ENCODE measurements at places on chromosomes 2 and 18. TPM values are rescaled to one million over a fixed set of nuclear protein-coding genes. Genes with fewer than 3 reads are reported as not detected.

DNA sequence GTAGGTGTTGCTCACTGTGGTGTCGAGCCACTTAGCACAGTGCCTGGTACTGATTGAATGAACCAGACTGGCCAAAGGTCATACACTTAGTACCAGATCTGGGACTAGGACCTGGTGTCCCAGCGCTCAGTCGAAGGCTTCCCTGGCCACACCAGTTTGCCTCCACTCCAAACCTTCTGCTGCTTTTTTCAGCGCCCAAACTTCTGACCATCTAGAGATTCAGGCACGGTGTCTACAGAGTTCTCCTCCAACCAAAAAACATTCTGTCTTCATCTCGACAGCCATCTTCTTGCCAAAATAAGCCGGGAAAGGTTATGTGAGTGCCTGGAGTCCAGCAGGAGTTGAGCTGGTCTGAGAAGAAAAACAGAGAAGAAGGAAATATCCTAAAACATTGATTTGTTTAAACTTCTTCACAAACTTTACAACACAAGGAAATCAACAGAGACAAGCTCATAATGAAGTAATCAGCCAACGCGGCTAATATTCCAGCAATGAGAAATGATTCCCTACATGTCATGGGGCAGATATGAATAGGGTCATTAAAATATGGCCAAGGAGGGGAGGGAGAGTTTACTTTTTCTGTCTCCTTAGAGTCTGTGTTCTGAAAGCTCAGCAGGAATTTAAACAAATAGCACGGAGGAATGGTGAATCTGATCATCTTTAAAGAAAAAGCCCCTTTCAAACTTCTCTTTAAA is 2.3 kb upstream of the GLI2 start:
- DNase-seq = no peak

- no peak for DNase-seq
Measured at GRCh38 chr2:164438490-164439205, 182.6 kb downstream of the GRB14 start.

DNA sequence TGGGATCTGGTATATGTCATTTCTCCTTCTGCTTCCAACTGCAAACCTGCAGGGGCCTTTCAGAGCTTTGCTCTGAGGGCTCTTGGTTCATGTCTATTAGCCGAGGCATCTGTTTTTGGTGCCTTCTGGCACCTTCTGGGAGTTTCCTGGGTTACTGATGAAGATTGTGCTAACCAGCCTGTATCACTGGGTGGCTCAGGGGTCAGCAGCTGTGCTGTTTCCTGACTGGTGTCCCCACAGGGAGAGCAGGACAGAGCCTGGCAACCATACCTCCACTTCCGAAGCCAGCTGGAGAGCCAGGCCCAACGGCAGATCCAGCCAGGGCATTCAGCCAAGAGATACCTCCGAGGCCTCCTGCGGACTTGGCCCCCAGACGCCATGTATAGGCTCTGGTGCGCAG is 17.5 kb downstream of the KIAA2012 start:
- DNase-seq = no peak

GRCh38 chr2:200270732-200271131 is 35.8 kb upstream of the SPATS2L start:
- no peak for DNase-seq

The GPR45 gene
- polyA plus RNA-seq = not detected

The FAP gene
- polyA plus RNA-seq = not detected

- peak; percentile 16 for DNase-seq
Measured at GRCh38 chr2:113157118-113157896, 16.5 kb upstream of the PSD4 start.

GRCh38 chr2:60527762-60528161 is 25.7 kb downstream of the BCL11A start:
- no peak for DNase-seq

The MERTK gene
- 4.9 TPM for polyA plus RNA-seq

DNA sequence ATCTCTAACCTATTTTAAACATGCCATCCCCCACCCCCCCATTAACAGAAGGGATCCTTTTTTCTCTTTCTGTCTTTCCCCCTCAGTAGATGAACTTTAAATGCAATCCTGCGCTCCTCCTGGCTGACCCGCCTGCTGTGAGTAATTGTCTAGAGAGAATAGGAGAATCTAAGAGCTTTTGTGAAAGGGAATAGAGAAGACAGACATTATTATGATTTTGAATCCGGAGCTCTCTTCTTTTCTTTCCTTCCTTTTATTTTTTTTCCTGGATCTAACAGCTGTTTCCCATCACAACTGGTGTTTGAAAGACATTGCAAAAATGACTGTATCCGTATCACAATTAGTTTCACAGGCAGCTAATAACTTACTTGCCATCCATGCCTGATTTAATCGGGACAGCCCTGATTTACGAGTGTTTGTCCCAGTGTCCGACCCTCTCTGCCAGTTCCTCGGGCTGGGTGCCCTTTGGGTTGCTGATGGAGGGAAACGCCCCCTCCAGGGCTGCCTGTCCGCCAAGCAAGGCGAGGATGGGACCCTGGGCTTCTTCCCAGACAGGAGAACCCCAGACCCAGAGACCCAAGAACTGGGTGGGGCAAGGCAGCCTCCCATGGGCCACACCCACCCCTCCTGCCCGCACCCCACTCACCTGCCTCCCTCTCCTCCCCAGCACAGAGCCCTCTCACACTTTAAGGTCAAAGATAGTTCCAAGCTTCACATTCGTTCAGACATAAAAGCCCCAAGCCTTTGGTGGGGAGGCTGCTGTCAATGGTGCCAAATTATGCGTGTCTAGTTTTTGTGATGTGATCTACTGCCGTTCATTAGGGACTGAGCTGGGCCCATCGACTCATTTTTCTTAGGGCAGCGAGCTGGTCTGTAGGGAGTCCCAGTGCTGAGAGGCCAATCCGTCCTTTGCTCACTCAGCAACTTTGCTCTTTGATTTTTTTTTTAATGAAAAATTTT is 231.7 kb downstream of the ZNF516 start:
- DNase-seq = no peak

DNA sequence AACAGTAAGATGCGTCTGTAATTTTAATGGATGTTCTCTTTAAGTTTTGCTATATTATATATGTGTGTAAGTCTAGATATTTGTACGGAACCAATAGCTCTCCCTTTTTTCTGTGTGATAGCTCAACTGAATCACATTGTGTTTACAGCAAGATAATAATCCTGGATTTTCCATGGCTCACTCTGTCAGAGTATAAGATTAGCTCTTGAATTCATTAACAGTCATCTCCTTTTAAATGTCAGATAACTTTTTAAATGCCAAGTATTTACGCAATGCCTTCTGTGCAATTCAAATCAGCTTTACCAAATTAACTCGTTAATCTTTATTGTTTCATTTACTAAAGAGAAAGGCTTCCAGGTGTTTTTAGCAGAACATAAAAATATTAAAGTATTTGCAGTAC is 76.9 kb downstream of the KIAA2012 start:
- DNase-seq = no peak

The DHX57 gene
- 18.1 TPM for polyA plus RNA-seq

The MC5R gene
- polyA plus RNA-seq = not detected

The ADCYAP1 gene
- not detected for polyA plus RNA-seq

GRCh38 chr2:71781695-71782228 is 328.4 kb downstream of the DYSF start:
- DNase-seq = no peak

DNA sequence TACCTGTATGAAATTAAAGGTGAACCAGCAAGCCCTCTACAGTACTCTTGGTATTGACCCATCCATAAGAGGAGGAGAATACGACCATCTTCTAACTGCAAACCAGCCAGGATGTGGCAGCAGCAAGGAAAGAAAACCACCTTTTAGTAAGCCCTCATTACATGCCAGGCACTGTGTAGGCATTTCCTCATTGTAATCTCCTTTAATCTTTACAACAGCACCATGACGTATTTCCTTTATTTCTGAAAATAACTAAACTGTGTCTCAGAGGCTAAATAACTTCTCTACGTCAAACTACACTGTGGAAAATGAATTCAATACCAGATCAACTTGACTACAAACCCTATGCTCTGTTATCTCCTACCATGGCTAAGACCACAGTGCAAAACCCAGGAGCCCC is 18.2 kb downstream of the WDR35 start:
- peak; percentile 32 for DNase-seq

DNA sequence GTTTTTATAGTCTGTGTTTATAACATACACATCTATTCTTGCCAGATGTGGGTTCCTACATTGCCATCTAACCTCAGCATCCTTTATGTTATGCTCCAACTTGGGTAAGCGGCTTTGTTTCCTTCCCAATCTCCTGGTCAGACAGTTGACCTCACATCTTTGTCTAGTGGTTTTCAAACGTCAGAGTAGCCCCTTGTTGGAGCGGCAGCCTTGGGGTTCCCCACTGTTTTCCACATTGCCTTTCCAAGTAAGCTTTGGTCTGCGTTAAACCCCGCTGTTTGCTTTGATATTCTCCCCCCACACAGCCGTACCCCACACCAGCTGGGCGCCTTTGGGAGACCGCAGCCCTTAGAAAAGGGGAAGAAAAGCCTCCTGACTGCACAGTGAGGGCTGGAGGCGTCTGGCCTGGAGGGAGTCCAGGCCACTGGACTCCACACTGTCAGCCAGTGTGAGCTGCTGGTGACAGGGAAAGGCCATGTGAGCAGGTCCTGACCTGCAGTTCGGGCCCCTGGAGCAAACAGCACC is 83.3 kb downstream of the MALT1 start:
- no peak for DNase-seq

DNA sequence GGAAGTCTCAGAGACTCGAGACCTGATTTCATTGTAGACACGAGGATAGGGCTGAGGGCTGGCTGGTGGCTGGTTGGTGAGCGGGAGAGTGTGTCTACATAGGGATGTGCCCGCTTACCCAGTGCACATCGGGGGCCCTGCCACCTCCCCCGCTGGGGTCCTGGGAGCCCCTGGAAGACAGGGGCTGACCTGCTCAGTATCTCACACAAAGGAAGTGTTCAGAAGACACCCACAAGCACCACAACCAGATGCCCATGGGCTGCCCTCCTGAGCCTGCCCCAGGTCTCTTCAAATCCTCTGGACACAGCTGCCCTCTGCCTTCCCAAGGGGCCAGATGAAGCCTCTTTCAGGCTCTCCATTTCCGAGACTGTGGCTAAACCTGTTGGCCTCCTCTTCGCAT is 43.1 kb downstream of the MYCN start:
- no peak for DNase-seq

DNA sequence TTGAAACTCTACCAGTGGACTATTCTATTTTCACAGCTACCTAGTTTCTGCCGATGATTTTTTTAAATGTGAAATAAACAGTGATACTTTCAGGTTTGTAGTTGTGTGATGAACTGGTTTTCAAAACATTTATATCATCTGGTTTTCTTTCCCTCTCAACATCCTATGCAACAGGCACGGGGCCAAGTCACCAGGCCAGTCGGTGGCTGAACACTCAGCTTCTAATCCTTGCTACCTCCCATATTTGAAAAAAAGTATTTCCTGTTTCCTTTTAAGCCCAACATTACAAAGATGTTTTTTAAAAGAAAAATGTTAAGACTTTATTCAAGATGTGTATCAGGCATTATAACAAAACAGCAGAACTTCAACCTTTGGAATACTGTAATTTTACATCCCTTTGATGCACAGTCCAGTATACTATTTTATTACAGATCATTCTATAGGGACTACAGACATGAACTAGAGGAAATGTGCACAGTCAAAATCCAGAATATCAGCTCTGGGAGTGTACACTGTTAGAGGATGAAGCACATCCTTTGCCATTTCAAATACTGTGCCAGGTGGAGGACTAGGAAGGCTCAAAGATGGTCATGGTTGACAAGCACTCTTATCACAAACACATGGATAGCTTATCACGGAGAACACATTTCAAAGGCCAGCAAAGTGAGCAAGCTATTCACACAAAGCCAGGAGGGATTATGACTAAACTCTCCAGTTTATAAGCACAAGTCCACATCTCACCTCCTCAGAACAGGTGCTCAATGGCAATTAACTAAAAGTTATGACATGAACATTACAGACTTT is 14.6 kb downstream of the MRPL35 start:
- DNase-seq = peak; percentile 16

GRCh38 chr2:16470936-16471490 is 194.6 kb downstream of the CYRIA start:
- no peak for DNase-seq

- peak; percentile 35 for DNase-seq
Measured at GRCh38 chr2:56671973-56672569, 488.3 kb downstream of the CCDC85A start.
